Naive thymus-derived CD8-positive, alpha-beta T cell (primary cell): ENCODE measurements at places on chromosomes 11 and 22. TPM values are rescaled to one million over a fixed set of nuclear protein-coding genes. Genes with fewer than 3 reads are reported as not detected.

The SCN3B gene
- total RNA-seq: not detected

DNA sequence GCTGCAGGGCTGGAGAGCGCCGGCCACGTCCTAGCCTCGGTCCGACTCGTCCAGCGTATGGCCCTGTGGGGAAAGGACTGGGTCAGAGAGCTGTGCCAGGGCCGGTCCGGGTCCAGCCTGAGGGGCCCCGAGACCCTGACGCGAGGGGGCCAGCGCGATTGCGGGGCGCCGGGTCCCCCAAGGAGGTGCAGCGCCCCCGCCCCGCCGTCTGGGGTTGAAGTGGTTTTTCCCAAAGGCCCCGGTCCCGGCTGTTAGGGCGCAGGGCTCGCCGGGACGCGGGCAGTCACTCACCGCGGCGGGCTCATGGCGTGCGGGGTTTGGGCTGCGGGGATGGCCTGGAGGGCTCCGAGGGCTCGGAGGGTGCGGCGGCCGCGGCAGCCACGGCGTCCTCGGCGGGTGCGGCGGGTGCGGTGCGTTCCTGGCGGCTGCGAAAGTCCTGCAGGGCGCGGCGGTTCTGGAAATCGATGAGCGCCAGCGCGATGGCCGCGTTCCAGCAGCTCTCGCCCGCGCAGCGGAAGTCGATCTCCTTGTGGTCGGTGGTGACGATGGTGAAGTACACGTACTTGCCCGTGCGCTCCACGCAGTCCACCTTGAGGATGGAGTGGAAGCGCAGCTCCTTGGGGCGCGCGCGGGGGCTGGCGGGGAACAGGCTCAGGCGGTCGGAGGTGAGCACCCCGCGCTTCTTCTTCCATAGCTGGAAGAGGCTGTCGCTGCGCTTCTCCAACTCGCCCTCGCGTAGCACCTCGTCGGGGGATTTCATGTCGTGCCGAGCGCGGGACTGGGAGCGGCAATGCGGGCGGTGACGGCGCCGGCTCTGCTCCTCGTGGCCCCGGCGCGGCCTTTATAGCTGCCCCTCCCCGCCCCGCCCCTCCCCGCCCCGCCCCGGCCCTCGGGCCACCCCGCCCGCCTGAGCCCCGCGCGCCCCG, at the start of gene PHLDA2:
PHLDA2 (minus strand) TSS at position 816 of the 926 bp plus-strand sequence; CDS start at position 760, 56 bp downstream.
- peak; percentile 56 for DNase-seq
- no peaks in the 10 kb centered on the region for H3K36me3 ChIP-seq
- H3K27ac ChIP-seq: no peak within 1 kb of the TSS
- H3K27me3 ChIP-seq: peaks cover 12% of the 10 kb centered on the region
- peaks cover 9% of the 10 kb centered on the region for H3K4me1 ChIP-seq

The KCNK7 gene
- 2.4 TPM for total RNA-seq

The SLC22A6 gene
- not detected for total RNA-seq

The UBQLNL gene
- total RNA-seq: 0.47 TPM

The CCS gene
- total RNA-seq: 59.1 TPM

The FADS2 gene
- not detected for total RNA-seq

GRCh38 chr11:8593935-8594909, at the start of gene STK33:
Gene STK33 (minus strand): TSS chr11:8594228. CDS start chr11:8474905, 119,323 bp downstream.
- no peaks in the 10 kb centered on the region for H3K36me3 ChIP-seq
- H3K27ac ChIP-seq: no peak within 1 kb of the TSS
- peaks cover 5% of the 10 kb centered on the region for H3K4me1 ChIP-seq
- peaks cover 50% of the 10 kb centered on the region for H3K27me3 ChIP-seq
- peak; percentile 24 for DNase-seq

DNA sequence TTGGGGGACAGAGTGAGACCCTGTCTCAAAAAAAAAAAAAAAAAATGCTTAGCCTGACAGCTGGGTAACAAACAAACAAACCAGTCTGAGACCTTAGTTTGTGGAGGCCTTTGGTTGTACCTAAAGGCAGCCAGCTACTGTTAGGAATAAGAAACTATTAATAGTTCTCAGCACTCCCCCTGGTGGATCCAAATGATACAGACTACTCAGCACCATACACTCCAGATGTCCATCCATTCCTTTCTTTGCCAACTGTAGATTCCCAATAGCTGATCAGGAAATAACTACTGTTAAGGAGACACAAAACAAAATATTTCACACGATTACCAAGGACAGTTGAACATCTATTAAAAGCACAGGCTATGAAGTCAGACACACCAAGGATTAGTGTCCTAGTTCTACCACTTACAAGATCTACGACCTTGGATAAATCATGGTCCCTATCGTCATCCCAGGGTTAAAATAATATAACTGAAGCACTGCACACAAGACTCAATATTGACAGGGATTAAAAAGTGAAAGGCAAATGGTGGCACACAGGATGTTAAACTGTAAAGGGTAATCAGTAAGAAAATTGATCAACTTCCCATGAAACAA, 17.2 kb downstream of the CLDN25 start:
- H3K27me3 ChIP-seq: no peaks in the 10 kb centered on the region
- DNase-seq: no peak
- no peak overlapping the region for H3K27ac ChIP-seq
- H3K36me3 ChIP-seq: peaks cover 15% of the 10 kb centered on the region
- H3K4me3 ChIP-seq: no peak overlapping the region

DNA sequence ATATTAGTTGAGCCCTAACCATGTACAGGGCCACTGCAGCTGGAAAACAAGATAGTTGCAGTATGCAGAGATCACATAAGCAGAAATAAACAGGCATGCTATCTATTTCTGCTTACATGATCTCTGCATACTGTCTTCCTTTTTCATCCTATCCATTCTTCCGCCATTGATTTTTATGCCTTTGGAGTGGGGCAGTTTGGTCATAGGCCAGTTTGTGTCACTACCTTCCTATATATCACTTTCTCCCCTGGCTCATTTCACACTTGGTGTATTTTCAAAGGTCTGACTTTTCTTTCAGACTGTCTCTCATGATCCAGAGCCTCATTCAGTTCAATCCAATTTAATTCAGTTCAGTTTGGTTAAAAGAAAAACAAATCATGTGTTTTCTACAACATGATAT, 829.6 kb downstream of the KCNA4 start:
- no peak for DNase-seq
- H3K27ac ChIP-seq: no peak overlapping the region
- no peaks in the 10 kb centered on the region for H3K36me3 ChIP-seq
- no peaks in the 10 kb centered on the region for H3K4me1 ChIP-seq

- H3K36me3 ChIP-seq: no peaks in the 10 kb centered on the region
- H3K4me3 ChIP-seq: no peak overlapping the region
- peaks cover 30% of the 10 kb centered on the region for H3K27me3 ChIP-seq
- no peak for DNase-seq
These were observed 65.5 kb downstream of the C11orf91 start for GRCh38 chr11:33635161-33635560.

The UPB1 gene
- 0.85 TPM for total RNA-seq

DNA sequence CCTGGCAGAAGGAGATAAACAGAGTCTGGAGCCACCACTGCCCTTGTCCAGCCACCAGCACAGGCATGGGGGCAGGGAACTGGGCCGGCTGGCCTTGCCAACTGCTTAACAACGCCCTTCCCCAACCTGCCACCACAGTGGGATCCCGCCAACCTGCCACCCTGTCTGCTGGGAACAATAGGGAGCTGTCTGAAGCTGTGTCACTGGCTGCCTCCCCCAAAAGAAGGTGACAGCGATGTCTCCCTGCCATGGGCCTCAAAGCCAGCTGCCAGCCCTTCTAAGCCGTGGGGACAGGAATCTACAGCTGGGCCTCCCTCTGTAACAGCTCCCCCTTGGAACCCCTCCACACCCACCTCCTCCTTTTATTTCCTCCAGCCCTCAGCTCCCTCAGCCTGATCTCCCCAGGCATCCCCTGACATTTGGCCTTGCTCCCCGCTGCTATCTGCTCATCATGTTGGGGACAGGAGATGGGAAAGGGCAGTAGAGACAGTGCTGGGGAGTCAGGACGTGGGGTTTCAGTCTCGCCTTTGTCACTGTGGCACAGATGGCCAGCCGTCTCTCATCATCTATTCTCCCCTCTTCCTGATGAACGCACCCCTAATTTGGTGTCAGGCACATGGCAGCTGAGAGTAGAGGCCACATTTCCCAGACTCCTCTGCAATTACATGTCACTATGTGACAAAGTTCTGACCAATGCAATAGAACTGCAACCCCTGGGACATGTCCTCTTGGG, 51.3 kb upstream of the PRDM11 start:
- no peak for DNase-seq
- no peak overlapping the region for H3K27ac ChIP-seq
- no peaks in the 10 kb centered on the region for H3K27me3 ChIP-seq

The C22orf31 gene
- total RNA-seq: not detected

DNA sequence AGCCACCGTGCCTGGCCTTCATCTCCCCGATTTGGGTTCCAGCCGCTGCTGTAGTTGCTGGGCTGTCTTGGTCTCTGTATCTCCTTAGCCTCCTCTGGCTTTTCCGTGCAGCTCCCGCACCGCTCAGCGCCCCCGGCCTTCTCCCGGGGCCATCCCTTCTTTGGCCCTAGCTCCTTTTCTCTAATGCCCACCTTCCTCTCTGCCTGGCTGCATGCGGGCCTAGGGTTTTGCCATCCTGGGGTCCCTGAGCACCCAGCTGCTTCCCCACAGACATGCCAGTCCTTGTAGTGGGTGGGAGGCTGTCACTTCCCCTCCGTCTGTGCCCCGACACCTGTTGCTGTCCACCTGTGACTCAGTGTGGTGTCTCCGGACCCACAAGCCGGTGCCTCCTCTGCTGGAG, 36.4 kb downstream of the KCNJ4 start:
- DNase-seq: no peak
- H3K4me1 ChIP-seq: no peaks in the 10 kb centered on the region
- no peaks in the 10 kb centered on the region for H3K36me3 ChIP-seq
- H3K4me3 ChIP-seq: no peak overlapping the region
- H3K27ac ChIP-seq: no peak overlapping the region

The VPREB3 gene
- total RNA-seq: 1.8 TPM

- no peak overlapping the region for H3K27ac ChIP-seq
- H3K4me3 ChIP-seq: no peak overlapping the region
These were observed 93.6 kb downstream of the NELL1 start for GRCh38 chr11:20762980-20763379.

GRCh38 chr11:2440646-2441045, 3.7 kb downstream of the TRPM5 start:
- H3K27ac ChIP-seq: no peak overlapping the region
- H3K36me3 ChIP-seq: no peaks in the 10 kb centered on the region
- no peak for DNase-seq
- no peaks in the 10 kb centered on the region for H3K27me3 ChIP-seq

DNA sequence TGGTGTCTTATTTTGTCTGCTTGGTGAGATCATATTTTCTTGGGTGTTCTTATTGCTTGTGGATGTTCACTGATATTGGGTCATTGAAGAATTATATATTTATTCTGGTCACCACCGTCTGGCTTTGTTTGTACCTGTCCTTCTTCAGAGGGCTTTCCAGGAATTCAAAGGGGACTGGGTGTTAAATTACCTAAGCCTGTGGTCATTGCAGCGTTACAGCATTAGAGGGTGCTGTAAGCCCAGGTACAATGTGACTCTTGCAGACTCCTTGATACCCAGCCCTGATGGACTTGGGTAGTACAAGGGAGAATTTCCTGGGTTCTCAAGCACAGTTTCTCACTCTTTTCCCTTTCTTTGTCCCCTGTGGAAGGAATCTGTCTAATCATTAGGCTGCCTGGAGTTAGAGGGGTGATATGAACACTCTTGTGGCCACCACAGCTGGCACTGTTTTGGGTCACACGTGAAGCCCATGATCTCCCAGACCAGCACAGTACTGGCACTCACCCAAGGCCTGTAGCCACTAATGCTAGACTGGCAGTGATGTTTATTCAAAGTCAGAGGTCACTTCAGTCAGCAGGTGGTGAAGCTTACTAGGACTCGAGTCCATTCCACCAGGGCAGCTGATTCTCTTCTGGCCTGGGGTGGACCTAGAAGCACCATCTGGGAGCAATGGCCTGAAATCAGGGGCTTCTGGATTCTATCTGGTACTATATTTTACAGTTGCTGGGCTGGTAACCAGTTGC, 56.1 kb upstream of the NARS2 start:
- no peak for DNase-seq
- peaks cover 46% of the 10 kb centered on the region for H3K36me3 ChIP-seq
- peaks cover 6% of the 10 kb centered on the region for H3K27me3 ChIP-seq

- no peak for DNase-seq
- H3K27me3 ChIP-seq: no peaks in the 10 kb centered on the region
- no peak overlapping the region for H3K4me3 ChIP-seq
- no peaks in the 10 kb centered on the region for H3K36me3 ChIP-seq
- H3K4me1 ChIP-seq: peaks cover 13% of the 10 kb centered on the region
- H3K27ac ChIP-seq: peak overlapping the region; percentile 29
These were observed 16.0 kb downstream of the SLC35F2 start for GRCh38 chr11:107842412-107843100.

- no peaks in the 10 kb centered on the region for H3K4me1 ChIP-seq
- no peak overlapping the region for H3K4me3 ChIP-seq
- DNase-seq: no peak
- H3K27ac ChIP-seq: no peak overlapping the region
- no peaks in the 10 kb centered on the region for H3K36me3 ChIP-seq
These were observed 9.9 kb downstream of the STK33 start for GRCh38 chr11:8584082-8584481.

DNA sequence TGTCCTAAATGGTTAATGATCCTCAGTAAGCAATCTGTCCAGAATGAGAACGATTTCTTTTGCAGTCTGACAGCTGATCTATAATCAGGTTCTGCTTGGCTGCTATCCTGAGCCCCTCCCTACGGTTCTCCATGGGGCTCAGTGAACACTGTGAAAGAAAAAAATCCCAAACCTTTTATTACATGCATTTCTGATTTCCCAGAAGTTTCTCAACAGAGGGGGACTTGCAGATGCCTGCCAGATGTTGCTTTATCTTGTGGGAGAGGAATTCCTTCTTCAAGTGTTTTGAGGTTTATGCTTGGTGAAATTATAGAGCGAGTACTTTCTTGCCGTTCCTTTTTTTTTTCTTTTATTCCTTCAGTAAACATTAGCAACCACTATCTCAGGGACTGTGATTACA, 531.9 kb upstream of the ISX start:
- H3K27me3 ChIP-seq: peaks cover 3% of the 10 kb centered on the region
- H3K4me1 ChIP-seq: no peaks in the 10 kb centered on the region
- H3K4me3 ChIP-seq: no peak overlapping the region
- H3K36me3 ChIP-seq: no peaks in the 10 kb centered on the region
- no peak for DNase-seq

- H3K36me3 ChIP-seq: no peaks in the 10 kb centered on the region
- DNase-seq: no peak
- H3K4me3 ChIP-seq: no peak overlapping the region
- H3K4me1 ChIP-seq: peaks cover 1% of the 10 kb centered on the region
- no peaks in the 10 kb centered on the region for H3K27me3 ChIP-seq
These were observed 12.1 kb downstream of the MACROD1 start for GRCh38 chr11:64153812-64154211.
